ENCODE measurements at places on chromosomes 16 and 17.

DNA sequence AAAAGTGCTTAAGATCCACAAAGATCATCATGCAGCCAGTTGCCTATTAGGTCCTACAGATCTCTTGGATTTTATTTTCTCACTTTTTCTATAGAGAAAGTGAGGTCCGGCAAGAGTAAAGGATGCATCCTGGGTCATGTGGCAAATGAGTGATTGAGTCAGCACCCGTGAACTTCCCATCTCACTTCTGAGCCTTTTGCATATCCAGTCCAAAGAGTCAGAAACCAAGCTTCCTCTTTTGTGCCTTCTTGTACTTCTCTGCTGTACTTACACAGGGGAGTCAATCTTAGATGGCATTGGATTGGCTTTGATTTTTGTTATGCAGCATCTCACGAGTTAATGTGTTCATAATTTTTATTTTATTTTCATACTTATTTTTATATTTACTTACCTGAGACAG lies 114.2 kb upstream of the IRX5 start:
- DNase-seq, result no peak

DNA sequence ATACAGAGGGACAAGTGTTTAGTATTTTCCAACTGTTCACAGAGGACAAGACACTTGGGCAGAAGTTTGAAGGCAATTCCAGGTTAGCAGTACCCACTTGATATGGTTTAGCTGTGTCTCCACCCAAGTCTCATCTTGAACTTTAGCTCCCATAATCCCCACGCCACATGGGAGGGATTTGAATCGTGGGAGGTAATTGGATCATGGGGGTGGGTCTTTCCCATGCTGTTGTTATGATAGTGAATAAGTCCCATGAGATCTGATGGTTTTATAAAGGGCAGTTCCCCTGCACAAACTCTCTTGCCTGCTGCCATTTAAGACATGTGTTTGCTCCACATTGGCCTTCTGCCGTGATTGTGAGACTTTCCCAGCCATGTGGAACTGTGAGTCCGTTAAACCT lies 668.9 kb downstream of the MAF start:
- no peak for DNase-seq

DNA sequence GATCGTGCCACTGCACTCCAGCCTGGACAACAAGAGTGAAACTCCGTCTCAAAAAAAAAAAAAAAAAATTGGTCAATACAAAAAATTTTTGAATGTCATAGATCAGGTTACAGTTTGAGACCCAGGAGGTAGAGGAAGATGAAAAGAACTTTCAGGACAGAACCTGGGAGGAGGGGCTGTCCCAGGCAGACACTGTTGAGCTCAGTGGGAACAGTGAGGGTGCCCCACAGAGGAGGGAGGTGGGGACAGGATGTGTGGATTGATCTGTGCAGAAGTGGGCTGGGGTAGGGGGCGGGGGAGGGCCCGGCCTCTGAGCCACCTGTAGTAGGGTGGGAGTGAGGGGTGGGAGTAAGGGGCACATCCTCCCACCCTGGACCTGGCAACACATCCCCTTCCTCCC lies 58.3 kb downstream of the PRMT7 start:
- no peak for DNase-seq

GRCh38 chr16:69031877-69032301 lies 73.6 kb upstream of the HAS3 start:
- DNase-seq, result no peak

DNA sequence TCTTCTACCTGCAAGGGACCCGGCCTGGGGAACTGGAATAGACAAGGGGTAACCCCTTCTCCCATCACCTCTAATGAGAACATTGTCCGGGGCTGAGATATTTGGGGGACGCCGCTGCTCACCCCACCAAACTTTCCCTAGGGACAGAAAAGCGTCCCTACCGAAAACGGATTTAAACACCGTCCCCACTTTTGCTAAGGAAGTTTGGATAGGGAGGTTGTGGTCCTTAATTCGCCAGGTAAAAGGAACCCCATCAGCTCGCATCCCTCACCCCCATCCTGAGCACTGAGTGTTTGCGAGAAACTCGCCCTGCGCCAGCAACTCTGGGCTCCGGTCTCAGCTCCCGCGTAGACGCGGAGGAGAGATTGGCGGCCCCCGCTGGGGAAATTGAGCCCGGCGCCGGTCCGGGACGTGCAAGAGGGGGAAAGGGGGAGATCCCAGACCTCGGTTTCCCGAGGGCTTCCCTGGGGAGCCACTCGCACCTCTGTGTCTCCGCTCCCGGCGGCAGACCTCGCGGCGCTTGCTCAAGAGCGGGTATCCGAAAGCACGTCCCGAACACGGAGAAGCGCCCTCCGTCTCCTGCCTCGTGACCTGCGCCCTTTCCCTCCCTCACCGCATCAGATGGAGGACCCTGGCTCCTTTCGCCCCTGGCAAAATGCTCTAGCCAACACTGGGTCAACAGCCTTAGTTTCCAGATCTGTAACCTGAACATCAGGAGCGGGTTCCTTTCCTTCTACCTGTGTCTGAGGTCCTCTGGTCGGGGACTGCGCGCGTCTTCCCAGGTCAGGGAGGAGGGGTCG lies 3.1 kb upstream of the SOX9 start:
- DNase-seq, result no peak

- DNase-seq, result peak; percentile 73
These were observed 34.0 kb downstream of the ADGRG5 start for GRCh38 chr16:57576429-57576870.
